ENCODE measurements at places on chromosomes 11 and 22. TPM values are rescaled to one million over a fixed set of nuclear protein-coding genes. Genes with fewer than 3 reads are reported as not detected.

DNA sequence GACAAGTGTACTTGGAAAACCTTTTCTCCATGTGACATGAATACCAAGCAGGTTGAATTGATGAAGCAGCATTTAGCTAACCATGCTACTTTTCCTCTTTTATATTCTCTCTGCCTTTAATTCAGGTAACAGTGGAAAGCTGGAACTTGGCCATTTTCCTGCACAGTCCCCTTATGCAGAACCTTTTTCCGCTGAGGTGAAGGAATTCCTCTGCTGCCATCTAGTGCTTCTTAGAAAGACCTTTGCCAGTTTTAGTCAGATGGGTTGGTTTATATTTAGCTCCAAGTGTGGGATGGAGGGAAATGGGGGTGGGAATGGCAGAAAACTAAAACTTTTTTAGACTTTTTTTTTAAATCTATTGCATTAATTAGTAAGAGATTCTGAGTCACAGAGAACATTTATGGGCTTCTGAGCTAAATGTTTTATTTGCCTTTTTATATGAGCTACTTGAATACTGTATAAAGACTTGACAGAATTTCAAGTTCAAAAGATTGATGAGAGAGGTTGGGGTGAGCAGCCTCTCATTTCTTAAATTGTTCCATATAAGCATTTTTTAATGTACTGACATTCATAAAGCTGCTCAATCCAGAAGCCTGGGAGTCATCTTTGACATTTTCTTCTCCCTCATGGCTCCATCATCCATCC is 153.9 kb upstream of the ZC3H12C start:
- no peaks in the 10 kb centered on the region for H3K36me3 ChIP-seq
- H3K4me1 ChIP-seq: no peaks in the 10 kb centered on the region

- H3K27me3 ChIP-seq: no peaks in the 10 kb centered on the region
- H3K4me1 ChIP-seq: 0 out of 2 replicates have a peak, but pooled peaks cover 1% of the 10 kb centered on the region
- no peak for DNase-seq
- no peak overlapping the region for H3K27ac ChIP-seq
Observed at GRCh38 chr11:89484896-89485295, 6.3 kb downstream of the NOX4 start.

DNA sequence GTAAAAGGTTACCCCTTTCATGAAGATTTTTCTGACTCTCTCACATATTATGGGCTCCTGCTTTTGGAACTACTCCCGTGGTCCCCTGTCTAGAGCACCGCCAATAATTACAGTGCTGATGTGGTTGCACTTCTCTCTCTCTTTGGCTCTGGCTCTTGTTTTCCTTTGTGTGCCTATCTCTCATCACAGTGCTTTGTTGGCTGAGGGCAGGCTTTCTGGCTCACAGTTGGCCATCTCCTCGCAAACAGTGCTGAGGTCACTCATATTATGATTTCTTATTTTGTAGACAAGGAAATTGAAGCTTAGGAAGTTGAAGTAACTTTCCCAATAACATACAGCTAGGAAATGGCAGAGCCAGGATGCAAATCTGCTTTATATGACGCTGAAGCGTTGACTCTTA is 192.5 kb downstream of the DDX10 start:
- H3K4me1 ChIP-seq: no peaks in the 10 kb centered on the region
- no peak overlapping the region for H3K27ac ChIP-seq
- DNase-seq: no peak
- no peaks in the 10 kb centered on the region for H3K27me3 ChIP-seq

DNA sequence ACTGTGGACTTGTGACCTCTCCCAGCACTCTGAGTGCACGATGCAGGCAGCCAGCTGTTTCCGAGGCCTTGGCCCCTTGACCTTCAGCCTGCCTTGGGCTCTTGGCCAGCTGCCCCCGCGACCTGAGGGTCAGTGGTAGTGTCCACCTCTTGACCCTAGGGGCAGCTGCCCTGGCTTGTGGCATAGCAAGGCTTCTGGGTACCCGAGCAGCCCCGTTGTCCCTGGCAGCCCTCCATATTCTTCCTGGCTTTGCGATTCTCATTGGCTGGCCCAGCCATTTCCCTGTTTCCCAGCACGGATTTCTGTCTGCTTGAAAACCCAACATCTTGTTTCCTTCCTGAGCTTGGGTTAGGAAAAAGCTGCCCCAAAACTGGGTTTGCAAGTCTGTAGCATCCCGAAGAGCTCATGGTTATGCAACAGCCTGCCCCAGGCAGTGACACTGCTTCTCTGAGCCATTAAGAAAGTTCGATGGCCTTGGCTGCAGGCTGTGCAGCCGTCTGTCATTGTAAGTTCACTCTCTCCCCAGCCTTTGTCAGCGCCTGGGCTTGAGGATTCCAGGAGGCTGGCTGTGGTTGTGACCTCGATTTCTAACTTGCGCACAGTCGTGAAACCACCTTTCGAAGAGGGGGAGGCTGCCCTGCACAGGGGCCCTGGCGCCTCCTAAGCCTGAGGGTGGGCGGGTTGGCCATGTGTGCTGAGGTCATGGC is 48.8 kb downstream of the FBLN1 start:
- no peaks in the 10 kb centered on the region for H3K27me3 ChIP-seq
- peaks cover 13% of the 10 kb centered on the region for H3K36me3 ChIP-seq
- H3K27ac ChIP-seq: no peak overlapping the region
- no peak for DNase-seq

DNA sequence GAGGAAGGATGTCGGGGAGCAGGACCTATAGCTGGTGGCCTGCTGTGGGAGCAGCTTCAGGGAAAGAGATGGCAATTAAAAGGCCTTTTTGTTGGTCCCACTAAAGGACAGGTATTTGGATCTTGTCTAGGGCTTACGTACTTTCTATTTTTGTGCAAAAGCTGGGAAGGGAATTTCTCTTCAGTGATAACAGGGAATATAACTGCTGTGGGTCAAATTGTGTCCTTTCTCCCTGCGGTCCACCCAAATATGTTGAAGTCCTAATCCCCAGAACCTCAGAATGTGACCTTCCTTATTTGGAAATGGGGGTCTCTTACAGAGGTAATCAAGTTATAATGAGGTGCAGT is 14.0 kb downstream of the HSPA8 start:
- no peak overlapping the region for H3K27ac ChIP-seq
- no peaks in the 10 kb centered on the region for H3K36me3 ChIP-seq
- H3K4me1 ChIP-seq: no peaks in the 10 kb centered on the region
- H3K4me3 ChIP-seq: no peak overlapping the region

DNA sequence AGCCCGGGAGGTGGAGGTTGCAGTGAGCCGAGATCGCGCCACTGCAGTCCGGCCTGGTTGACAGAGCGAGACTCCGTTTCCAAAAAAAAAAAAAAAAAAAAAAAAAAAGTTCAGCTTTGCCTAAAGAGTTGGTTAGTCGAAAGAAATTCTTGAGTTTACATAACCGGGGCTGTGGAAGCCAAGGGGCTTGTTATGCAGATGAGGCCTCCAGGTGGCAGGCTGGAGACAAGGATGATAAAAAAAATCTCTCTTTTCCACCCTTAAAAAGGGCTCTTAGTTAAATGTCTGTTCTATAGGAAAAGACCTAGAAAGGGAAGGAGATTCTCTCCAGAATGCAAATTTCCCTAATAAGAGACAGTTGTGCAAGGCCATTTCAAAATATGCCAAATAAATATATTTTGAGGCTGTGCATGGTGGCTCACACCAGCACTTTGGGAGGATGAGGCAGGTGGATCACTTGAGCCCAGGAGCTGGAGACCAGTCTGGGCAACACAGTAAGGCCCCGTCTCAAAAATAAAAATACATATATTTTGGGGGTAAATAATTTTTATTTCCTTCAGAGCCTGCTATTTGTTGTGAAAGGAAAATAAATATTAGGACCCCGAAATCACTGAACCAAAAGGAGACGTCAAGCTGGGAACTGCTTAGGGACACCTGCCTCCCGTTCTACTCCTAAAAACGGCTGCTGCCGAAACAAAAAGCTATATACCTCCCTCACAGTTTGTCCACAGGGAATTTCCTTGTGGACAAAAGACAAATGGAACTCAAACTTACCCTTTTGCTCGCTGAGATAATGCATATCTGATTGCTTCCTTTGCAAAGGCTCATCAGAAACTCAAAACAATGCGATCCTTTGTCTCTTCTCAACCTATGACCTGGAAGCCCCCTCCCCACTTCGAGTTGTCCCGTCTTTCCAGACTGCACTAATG is 2.4 kb upstream of the IFITM2 start:
- H3K4me3 ChIP-seq: no peak overlapping the region
- peak; percentile 71 for DNase-seq
- no peaks in the 10 kb centered on the region for H3K36me3 ChIP-seq
- H3K4me1 ChIP-seq: peaks cover 43% of the 10 kb centered on the region
- no peaks in the 10 kb centered on the region for H3K27me3 ChIP-seq

- peaks cover 63% of the 10 kb centered on the region for H3K4me1 ChIP-seq
- DNase-seq: peak; percentile 95
- no peaks in the 10 kb centered on the region for H3K36me3 ChIP-seq
- no peaks in the 10 kb centered on the region for H3K27me3 ChIP-seq
- peak overlapping the region; percentile 96 for H3K27ac ChIP-seq
Observed at GRCh38 chr22:35376728-35377472, 4.0 kb upstream of the HMOX1 start.

DNA sequence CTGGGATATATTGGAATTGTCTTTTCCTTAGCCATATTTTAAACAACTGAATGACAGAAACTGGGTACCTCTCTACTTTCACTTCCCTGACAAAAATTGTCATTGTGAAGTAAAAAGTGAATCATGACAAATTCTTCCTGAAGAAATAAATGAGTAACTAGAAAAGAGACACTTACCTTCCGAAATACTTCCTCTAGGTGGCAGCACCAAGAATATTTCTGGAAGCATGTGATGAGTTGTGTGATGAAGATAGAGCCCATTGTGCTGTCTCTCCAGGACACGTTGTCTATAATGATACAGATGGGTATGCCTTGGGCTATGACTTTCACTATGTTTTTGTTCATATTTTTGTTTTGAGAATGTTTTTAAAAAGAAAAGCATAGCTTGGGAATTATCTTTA is 21.5 kb downstream of the CASP4 start:
- peak; percentile 72 for DNase-seq
- H3K36me3 ChIP-seq: no peaks in the 10 kb centered on the region
- H3K4me1 ChIP-seq: no peaks in the 10 kb centered on the region
- no peak overlapping the region for H3K4me3 ChIP-seq
- H3K27ac ChIP-seq: no peak overlapping the region

The TRPC6 gene
- total RNA-seq: 0.32 TPM

The OR6T1 gene
- not detected for total RNA-seq
